ENCODE measurements at places on chromosomes 11 and 22. TPM values are rescaled to one million over a fixed set of nuclear protein-coding genes. Genes with fewer than 3 reads are reported as not detected.

CHST1 gene
- 0.80 TPM for total RNA-seq

PARVA gene
- total RNA-seq = 0.18 TPM

CCDC73 gene
- total RNA-seq = not detected

OR51E2 gene
- total RNA-seq = not detected

MOV10L1 gene
- not detected for total RNA-seq

POTEH gene
- not detected for total RNA-seq

- peak; percentile 71 for DNase-seq
Observed at GRCh38 chr11:68843052-68843561, 1.4 kb upstream of the CPT1A start.

GRCh38 chr11:116517584-116517983, 255.2 kb downstream of the BUD13 start:
- no peak for DNase-seq

DNA sequence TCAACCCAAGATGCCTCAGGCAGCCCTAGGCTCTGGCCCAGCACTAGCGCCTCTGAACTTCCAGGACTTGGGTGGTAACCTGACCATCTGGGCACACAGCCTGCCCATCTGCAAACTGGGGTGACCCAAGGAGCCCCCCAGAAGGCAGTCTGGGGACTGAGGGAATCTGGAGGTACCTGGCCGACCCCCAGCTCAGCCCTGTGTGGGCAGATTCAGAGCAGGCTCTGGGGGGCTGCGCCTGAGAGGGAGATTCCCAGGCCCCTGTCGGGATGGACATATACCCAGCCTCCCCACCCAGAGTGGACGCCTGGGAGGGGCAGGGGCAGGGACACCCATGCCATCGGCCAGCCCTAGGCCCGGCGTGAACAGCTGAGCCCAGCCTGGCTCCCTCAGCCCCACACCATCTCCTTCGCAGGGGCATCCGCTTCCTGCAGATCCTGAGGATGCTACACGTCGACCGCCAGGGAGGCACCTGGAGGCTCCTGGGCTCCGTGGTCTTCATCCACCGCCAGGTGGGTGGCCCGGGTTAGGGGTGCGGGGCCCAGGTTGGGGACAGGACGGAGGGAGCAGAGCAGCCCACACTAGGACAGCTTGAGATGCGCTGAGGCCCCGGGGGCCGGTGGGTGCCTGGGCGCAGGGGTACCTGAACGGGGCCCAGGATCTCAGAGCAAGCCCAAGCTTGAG, 126.9 kb downstream of the KCNQ1 start:
- DNase-seq = no peak

- no peak for DNase-seq
Observed at GRCh38 chr11:2214527-2215229, 43.1 kb upstream of the TH start.

DNA sequence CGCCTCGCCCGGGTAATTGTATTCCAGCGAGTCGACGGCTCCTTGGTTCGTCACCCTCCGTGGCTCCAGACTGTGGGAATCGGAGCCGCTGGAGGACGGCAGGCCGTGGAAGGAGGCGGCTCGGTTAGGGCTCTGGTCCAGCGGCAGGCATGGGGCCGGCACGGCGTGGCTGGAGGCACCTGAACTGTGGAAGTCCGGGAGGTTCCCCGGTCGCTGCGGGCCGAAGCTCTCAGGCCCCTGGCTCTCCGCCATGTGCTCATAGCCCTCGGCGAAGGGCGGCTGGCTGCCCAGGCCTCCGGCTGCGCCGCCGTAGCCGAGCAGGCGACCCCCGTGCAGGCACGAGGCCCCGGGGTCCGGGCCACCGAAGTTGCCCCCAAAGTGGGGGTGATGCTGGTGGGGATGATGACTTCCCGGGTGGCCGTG, 1.7 kb downstream of the MN1 start:
- no peak for DNase-seq

DNA sequence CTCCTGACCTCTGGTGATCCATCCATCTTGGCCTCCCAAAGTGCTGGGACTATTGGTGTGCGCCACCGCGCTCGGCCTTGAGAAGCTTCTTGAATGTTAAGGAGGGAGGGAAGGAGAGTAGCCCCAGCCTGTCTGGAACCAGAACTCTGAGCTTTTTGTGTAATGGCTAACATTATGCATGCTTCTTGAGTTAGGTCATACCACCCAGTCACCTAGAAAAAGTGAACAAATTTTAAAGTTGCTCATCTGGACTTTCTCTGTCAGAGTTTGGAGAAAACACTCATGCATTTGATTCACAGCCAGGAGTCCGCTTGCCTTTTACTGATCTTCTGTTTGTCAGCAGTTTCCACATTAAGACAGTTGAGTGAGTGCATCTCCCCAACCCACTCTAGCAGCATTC, 82.1 kb downstream of the PPP6R3 start:
- no peak for DNase-seq

GRCh38 chr11:18791207-18791968, at the start of gene PTPN5:
PTPN5 (minus strand) TSS chr11:18791798; CDS start chr11:18771958, 19,840 bp downstream.
- DNase-seq = no peak

GRCh38 chr11:107252429-107253161, 205.0 kb downstream of the CWF19L2 start:
- DNase-seq = no peak

DNA sequence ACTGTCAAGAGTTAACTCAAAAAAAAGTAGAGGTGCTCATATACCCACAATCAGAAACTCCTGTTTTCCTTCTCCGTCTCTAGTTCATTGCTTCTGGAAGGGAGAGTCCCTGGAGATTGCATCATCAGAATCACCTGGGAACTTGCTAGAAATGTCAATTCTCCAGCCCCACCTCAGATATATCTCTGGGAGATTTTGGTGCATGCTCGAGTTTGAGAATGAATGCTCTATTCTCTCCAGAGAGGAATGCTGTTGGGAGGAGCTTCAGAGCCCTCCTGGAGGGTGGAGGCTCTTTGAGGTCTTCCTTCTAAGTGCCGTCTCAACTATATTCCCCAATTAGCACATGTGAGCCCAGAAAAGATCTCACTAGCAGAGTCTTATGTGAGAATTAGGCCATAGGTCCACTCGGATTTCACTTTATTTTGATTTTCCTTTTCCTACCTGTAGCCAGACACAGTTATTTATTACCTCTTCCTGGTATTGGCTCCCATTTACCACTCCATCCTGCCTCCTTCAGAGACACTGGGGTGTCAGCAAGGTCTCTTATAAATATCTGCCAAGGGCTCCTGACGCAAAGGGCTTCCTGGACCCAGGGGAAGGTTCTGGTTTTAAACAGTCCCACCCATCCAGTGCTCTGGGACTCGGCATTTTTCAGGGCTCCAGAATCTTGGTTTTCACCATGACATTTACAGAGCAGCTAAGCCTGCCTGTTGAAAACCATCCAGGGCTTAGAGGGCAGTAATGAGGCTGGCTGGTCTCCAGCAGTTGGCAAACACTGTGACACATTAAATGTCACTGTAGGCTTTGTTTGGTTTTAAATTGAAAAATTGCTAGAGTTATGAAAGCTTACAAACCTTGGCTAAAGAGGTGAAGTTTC, 136.2 kb downstream of the CD44 start:
- no peak for DNase-seq

DNA sequence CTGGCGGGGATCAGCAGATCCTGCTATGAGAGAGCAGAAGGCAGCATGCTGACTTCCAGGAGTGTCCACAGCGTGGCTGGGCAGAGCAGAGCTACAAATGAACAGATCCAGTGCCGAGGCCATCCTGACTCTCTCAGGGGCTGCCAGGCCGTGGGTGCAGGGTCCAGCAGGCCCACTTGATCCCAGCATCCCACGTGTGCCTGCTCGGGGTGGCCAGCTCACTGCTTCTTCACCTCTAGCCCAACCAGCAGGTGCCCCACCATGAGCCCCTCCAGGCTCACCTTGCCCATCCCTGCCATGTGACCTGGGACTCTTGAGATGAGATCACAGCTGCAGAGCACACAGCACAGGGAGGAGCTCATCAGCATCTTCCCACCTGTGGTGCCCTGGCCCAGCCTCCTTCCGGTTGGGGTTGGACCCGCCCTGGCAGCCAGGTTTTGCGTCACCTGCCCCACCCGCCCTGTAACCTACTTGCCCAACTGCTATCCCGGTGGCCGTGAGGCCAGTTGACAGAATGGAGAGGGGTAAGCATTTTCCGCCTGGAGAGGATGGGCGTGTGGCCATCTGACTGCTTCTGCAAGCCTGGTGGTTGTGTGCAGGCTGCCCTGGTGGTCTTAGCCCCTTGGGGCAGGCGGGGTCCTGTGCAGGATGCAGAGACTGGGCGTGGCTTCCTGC, 11.0 kb downstream of the TANGO2 start:
- peak; percentile 47 for DNase-seq

DNA sequence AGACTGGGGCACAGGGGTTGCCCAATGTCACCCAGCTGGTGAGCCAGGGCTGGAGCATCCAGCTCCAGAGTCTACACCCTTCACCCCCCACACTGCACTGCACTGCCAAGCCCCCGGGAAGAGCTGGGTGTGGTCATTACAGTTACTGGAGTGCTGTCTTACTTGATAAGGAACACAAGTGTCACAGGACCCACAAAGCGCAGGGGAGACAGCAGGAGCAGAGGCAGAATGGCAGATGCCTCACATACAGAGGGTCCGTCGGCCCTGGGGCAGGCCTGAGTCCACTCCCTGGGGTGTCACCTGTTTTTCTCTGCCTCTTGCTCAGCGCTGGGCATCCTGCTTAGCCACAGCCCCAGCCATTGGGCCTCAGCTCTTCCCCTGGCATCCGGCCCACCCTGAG, 7.7 kb downstream of the IL2RB start:
- no peak for DNase-seq

DNA sequence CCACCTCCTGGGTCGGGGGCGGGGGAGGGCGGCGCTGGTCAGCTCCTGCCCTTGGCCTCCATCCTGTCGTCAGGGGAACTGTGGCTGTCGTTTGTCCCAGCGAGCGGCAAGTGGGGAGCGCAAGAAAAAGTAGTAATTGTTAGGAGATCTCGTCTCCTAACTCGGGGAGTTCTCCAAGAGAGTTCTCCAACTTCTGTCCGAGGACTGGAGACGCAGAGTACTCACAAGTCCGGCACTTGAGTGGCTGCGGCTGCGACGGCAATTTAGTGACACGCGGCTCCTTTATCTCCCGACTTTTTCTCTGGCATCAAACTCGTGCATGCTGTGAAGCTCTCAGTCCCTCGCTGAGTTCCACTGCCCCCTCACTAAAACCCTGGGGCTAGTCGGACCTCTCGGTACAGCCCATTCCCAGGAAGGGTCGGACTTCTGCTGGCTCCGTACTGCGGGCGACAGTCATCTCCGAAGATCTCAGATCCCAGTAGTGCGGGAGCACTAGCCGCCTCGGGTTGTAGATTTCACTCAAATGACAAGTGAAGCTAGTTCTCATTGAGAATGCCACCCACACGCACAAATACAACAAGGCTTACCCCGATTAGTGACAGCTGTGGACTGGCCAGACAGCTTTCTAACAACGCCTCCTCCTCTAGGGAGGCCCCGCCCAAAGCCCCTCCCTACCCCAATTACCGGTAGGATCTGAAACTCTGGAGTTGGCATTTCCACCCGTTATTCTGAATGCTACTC, at the start of gene PGR:
PGR (minus strand) TSS at position 611 of the 741 bp plus-strand sequence. CDS start 743 bp downstream, outside the sequence.
- no peak for DNase-seq

GRCh38 chr11:98679673-98680072, 341.1 kb upstream of the CNTN5 start:
- no peak for DNase-seq

Data from CD8-positive, alpha-beta memory T cell (primary cell).